ENCODE measurements at places on chromosomes 13 and 19. TPM values are rescaled to one million over a fixed set of nuclear protein-coding genes. Genes with fewer than 3 reads are reported as not detected.

DNA sequence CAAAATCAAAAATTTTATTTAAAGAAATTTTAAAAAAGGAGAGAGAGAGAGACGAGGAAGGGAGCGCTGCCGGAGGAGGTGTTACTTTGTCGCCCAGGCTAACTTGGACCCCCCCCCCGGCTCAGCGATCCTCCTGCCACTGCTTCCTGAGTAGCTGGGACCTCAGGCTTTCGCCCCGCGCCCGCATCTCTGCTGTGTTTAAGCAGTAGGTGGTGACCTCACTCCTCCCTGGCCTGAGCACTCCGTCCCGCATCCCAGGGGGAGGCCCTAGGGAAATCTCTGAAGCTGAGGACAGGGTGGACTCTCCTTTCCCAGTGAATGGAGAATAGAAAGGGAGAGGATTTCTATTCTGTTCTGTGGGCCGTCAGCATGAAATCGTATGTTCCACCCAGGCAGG is 485 bp upstream of the ZNF845 start:
- DNase-seq = peak; percentile 89

GRCh38 chr13:24023073-24023472 is 125.8 kb upstream of the C1QTNF9B start:
- DNase-seq = no peak

DNA sequence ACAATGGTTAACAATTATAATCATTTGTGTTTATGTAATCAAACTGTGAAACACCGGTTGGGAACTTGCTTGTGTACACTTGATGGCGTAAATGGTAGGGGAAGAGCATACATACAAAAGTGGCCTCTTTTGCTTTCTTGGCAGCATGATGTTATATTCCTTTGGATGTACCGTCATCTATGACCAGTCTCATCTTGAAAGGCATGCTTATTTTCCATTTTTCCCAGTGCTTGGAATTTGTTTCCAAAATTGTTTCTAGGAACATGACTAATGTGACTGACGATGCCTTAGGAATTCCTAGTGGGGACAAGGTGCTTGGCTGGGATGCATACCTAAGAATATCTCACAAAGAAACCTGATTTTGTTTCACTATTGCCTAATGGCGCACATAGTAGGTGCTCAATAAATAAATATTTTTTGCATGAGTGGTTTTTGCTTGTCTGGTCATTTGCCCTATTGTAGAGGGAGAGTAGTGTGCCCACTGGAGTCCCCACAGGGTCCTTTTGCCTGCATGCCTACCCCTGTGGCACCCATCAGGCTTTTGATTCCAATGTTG is 45.5 kb downstream of the SAE1 start:
- DNase-seq = no peak

DNA sequence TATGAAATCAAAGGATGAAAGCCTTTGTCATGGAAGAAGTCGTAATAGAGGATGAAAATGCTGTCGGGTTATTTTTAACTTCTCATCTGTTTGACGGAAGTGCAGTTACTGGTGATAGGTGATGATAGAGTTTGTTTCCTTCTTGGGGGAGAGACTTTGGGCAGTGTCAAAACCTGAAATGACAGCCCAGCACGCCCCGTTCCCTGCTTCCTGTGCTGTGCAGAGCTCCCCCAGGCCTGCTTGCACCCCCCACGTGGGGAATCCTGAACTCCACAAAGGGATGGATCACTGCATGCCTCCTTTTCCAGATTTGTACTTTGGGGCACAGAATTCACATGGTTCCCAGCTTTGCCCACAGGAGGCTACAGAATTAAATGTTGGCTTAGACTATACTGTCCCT is 102.7 kb downstream of the ATP11A start:
- no peak for DNase-seq

DNA sequence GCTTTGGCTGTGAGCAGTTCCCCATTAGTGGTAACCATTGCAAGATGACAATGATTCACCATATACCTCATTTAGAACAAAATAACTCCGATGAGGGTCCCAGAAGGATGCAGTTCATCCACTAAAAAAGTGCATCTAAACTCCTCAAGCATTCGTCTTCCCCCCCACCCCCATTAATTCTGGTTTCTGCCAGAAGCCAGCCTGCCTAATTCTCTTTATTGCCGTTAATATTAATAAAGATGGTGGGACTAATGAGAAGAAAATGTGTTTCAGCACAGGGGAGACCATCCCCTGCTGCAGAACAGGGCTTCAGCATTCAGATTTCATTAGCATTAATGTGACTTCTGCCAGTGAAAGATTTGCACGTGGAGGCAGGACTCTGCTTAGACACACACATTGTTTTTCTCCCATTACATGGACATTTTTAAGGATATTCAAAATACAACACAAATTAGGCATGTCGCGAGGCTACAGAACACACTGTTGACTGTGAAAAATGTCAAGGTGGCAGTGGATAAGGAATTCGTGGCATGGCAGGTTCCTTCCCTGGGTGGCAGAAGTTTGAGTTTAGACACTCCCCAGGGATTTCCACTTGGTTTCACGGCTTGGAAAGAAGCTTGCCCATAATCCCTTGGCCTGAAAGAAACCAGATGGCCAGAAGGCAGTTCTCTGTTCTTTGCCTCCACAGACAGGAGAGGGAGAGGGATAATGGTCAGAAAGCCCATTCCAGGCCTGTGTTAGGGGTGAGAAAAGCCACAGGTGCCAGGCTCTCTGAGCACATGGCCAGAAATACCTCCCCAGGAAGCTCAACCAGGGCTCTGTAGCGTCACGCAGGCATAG is 236.5 kb downstream of the FOXO1 start:
- no peak for DNase-seq

DNA sequence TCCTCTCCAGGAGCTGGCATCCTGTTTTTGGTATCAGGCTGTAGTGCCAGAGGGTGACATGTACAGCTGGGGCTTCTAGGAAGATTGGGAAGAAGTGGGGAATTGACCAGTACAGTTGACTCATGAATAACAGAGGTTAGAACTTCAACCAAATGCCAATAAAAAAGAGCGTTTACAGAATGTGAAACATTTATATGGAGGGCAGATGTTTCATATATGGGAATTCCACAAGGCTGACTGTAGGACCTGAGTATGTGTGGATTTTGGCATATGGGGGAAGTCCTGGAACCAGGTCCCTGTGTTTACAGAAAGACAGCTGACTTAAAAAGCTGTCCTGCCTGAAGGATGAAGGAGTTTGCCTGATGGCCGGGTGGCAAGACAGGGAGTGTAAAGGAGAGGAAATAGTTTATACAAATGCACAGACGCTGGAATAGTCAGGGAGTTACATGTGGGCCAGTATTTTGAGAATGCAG is 5.2 kb downstream of the CHAMP1 start:
- DNase-seq = no peak

GRCh38 chr19:3186891-3187661 is 1.3 kb downstream of the NCLN start:
- DNase-seq = no peak

DNA sequence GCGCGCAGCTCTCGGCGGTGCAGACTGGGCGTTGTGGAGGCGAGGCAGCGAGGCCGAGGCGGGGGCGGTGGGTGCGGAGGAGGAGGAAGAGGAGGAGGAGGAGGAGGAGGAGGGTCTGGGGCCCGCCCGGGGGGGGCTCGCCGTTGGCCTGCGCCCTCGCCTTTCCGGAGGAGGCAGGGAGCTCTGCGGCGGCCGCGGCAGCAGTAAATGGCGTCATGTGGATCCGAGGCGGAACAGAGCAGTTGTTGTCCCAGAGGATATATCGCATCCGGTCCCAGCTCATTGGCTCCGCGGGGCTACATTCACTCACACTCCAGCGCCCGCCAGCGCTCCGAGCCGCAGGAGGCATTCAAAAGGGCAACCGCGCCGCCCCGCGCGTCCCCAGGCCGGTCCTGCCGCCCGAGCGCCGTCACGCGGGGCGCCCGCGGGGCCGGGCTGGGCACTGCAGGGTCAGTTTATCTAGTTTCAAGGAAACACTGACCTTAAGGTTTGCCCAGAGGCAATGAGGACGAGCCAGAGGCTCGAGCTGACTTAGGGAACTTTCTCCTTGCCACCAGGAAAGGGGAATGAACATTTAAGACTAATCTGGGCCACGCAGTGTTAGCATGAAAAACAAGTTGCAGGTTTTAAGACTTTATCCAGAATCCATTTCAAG is at the start of gene SPRY2:
TSS of gene SPRY2 (minus strand) at position 26 of the 655 bp plus-strand sequence. CDS start 3,421 bp downstream, outside the sequence.
- DNase-seq = peak; percentile 98

GRCh38 chr19:39449116-39449797 is 3.9 kb downstream of the SUPT5H start:
- no peak for DNase-seq

DNA sequence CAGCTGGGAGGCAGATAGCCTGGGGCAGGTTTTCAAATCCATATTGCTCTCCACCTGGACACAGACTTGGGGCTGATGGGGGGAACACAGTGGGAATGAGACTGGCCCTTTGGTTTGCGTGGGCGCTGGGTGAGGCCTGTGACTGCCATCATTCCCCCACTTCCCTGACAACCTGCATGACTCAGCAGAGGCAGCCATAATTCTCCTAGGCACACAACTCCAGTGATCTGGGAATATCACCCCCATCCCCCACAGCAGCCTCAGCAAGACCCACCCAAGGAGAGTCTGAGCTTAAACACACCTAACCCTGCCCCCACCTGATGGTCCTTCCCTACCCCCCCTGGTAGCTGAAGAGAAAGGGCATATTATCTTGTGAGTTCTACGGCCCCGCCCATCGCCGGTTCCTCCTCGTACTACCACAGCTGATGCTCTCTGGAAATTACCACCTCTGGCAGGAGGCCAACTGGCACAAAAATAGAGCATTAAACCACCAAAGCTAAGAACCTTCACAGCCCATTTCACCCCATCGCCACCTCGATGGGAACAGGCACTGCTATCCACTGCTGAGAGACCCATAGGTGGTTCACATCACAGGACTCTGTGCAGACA is 71.0 kb downstream of the RNF17 start:
- no peak for DNase-seq

GRCh38 chr19:41030651-41031050 is 39.6 kb downstream of the CYP2B6 start:
- no peak for DNase-seq

DNA sequence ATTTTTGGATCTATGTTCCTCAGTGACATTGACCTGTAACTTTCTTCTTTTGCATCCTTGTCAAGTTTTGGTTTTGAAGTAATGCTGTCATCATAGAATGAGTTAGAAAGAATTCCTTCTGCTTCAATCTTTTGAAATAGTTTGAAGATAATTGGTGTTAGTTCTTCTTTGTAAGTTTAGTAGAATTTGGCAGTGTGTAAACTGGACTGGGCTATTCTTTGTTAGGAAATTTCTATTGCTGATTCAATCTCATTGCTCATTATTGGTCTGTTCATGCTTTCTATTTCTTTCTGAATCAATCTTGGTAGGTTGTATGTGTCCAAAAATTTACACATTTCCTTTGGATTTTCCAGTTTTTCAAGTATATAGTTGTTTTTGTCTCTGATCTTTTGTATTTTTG is 101.7 kb upstream of the SPRY2 start:
- DNase-seq = no peak

DNA sequence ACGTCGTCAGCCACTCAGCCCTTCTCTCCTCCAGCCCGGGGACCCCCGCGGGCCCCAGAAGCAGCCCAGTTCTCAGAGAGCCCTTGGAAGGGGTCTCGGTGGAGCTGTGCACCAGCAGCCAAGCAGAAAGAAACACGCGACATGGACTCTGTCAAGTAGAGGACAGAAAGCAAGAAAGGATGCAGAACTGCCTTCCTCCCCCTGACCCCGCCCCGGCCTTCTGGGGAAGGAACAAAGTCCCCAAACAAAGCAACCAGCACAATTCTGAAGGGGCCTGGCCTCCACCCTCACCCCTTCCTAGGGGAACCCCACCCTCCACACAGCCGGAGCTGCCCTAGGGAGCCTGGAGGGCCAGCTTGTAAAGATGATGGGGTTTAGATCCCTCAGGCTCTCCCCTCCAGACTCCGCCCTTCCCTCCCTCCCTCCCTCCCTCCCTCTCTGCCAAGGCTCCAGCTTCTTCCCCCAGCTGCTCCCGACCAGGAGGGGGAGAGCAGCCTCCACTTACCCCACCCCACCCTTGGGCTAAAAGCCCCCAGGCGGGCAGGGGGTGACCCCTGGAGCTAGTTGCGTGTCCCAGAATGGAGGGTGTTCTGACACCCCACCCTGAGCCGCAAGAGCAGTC is 7.8 kb downstream of the LYL1 start:
- DNase-seq = no peak

- no peak for DNase-seq
Measured at GRCh38 chr13:112056739-112057438, 10.1 kb upstream of the SOX1 start.

GRCh38 chr13:75385708-75386083 is 96.3 kb downstream of the TBC1D4 start:
- DNase-seq = no peak

GRCh38 chr19:2727640-2727944 is 6.4 kb upstream of the DIRAS1 start:
- no peak for DNase-seq

DNA sequence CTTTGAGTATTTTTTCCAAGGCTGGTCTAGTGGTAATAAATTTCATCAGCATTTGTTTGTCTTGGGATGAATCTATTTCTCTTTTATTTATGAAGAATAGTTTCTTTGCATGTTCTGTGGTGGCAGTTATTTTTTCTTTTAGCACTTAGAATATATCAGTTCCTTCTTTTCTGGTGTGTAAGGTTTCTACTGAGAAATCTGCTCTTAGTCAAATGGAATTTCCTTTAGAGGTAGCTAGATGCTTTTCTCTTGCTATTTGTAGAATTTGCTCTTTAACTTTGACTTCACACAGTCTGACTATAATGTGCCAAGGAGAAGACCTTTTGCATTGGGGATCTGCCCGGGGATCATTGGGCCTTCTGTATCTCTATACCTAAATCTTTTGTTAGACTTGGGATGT is 4.1 kb upstream of the SIGLEC6 start:
- no peak for DNase-seq

GRCh38 chr19:49361438-49362047 is 673 bp downstream of the TEAD2 start:
- peak; percentile 55 for DNase-seq

The PCDH17 gene
- total RNA-seq = 1.2 TPM

The TNNI3 gene
- 2.8 TPM for total RNA-seq

The CD22 gene
- total RNA-seq = 0.91 TPM

The ERICH6B gene
- total RNA-seq = not detected

The LIN37 gene
- 8.9 TPM for total RNA-seq

The TICAM1 gene
- total RNA-seq = 8.0 TPM

The GIPC3 gene
- total RNA-seq = not detected

The KLK15 gene
- not detected for total RNA-seq

The LHB gene
- total RNA-seq = 4.2 TPM

The NAPSA gene
- 0.51 TPM for total RNA-seq

The FFAR2 gene
- total RNA-seq = not detected

The ZNF93 gene
- 4.7 TPM for total RNA-seq

The ERICH4 gene
- total RNA-seq = not detected

The DACT3 gene
- 4.1 TPM for total RNA-seq

The CLEC17A gene
- not detected for total RNA-seq

The SERP2 gene
- not detected for total RNA-seq

The ARHGEF1 gene
- total RNA-seq = 56.9 TPM

The NLRP11 gene
- not detected for total RNA-seq

The SYDE1 gene
- 10.9 TPM for total RNA-seq

Data from lower leg skin (tissue), 4 donors.